ENCODE measurements at places on chromosomes 7 and 10.
A peak's percentile ranks its signal among the peaks of the same experiment; 100 is the strongest.

GRCh38 chr7:156827587-156828203 is 65.3 kb downstream of the LMBR1 start:
- peaks cover 3% of the 10 kb centered on the region for H3K36me3 ChIP-seq
- H3K27me3 ChIP-seq: no peaks in the 10 kb centered on the region
- no peak for DNase-seq
- no peaks in the 10 kb centered on the region for H3K4me1 ChIP-seq
- H3K4me3 ChIP-seq: no peak overlapping the region

GRCh38 chr10:70270952-70271351 is 12.9 kb downstream of the NPFFR1 start:
- no peaks in the 10 kb centered on the region for H3K27me3 ChIP-seq
- H3K36me3 ChIP-seq: no peaks in the 10 kb centered on the region
- H3K4me3 ChIP-seq: no peak overlapping the region
- no peaks in the 10 kb centered on the region for H3K4me1 ChIP-seq
- H3K27ac ChIP-seq: no peak overlapping the region

- H3K27ac ChIP-seq: no peak overlapping the region
- DNase-seq: no peak
Observed at GRCh38 chr7:33278095-33278494, 148.7 kb downstream of the BBS9 start.

DNA sequence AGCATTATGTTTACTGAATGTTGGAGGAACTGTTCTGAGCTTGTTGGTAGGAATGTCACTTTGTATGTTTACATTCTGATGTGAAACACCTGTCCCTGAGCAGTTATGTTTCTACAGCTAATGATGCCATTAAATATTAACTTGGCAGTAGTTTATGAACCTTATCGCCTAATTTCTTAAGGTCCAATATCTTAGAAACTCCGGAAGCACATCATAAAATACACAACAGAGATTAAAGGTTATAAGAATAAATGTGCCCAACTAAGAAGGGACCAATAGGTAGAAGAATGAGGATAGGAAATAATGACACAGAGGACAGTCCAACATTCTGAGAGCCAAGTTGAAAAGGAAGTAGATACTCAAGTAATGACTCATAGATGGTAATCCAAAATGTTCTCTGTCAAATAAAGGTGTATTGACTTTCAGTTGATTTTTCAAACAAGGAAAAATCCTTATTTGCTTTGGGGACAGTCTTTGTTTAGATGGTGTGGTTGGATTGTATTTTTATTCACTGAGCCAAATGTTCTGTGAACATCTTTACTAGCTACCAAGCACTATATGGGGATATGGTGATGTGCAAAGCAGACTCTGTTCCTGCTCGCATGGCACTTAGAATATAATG is 31.9 kb downstream of the LCOR start:
- H3K27me3 ChIP-seq: no peaks in the 10 kb centered on the region
- no peaks in the 10 kb centered on the region for H3K4me1 ChIP-seq
- H3K36me3 ChIP-seq: no peaks in the 10 kb centered on the region

DNA sequence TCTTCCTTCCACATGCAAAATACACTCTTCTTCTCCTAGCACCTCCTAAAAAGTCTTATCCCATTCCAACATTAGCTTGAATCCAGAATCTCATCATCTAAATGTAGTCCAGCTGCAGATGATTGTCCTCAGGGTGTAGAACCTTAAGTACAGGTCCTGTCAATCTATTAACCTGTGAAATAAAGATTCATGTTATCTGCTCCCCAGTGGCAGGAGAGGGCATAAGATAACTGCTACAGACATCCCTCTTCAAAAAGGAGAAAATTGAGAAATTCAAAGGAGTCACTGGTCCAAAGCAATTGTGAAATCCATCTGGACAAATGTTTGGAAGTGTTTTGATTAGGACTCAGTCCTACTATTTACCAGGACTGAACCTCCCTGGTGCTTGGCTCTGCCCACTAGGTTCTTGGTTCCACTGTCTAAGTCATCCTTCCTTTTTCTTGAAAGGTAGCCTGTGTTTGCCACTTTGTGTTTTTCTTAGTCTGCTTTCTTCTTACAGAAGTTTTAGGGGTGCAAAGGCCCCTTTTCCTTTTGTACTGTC is 96.2 kb downstream of the ADD3 start:
- DNase-seq: no peak
- H3K4me1 ChIP-seq: peaks cover 28% of the 10 kb centered on the region
- H3K27me3 ChIP-seq: no peaks in the 10 kb centered on the region
- no peak overlapping the region for H3K4me3 ChIP-seq

GRCh38 chr7:154332811-154333580 is 280.8 kb downstream of the DPP6 start:
- DNase-seq: no peak
- H3K27ac ChIP-seq: no peak overlapping the region
- H3K4me1 ChIP-seq: no peaks in the 10 kb centered on the region
- H3K4me3 ChIP-seq: no peak overlapping the region
- H3K36me3 ChIP-seq: no peaks in the 10 kb centered on the region

DNA sequence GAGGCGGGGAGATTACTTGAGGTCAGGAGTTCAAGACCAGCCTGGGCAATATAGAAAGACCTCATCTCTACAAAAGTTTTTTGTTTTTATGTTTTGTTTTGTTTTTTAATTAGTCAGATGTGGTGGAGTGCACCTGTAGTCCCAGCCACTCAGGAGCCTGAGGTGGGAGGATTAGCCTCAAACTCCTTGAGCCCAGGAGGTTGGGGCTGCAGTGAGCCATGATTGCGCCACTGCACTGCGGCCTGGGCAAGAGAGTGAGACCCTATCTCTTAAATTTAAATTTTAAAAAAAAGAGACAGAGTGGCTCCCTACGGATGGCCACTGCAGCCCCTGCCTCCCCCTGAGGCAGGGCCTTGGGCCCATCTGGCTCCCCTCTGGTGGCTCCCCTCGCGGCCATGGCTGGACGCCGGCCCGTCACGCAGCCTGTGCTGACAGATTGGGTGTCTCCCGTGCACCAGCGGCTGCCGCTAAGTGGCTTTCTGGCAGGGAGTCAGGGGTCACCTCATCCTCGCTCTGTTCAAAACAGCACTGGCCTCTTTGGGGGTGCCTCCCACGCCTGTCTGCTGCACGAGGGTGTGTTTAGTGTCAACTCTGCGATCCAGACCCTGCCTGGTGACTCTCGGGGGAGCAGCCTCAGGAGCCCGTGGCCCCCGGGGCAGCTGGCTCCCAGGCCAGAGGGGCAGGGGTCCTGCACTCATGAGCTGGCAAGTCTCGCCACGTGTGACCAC is 44.4 kb upstream of the ELN start:
- no peak for DNase-seq
- no peaks in the 10 kb centered on the region for H3K36me3 ChIP-seq
- peaks cover 17% of the 10 kb centered on the region for H3K4me1 ChIP-seq
- no peak overlapping the region for H3K4me3 ChIP-seq
- no peak overlapping the region for H3K27ac ChIP-seq

DNA sequence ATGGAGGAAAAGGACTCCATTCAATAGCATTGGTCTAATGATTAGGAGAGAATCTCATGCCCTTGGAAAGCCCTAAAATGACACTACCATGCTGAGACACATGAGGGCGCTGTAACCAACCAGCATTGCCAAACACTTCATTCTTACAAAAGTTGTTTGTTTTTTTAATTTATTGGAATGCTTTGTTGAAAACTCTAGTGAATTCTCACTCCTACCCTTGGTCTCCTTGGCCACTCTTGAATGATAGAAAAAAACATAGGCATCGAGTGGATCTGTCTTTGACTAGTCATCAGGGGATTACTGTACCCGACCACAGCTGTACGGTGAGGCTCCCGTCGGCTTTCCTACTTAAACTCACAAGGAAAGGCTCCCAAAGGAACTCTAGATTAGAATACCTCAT is 29.3 kb upstream of the ADD3 start:
- peak; percentile 58 for DNase-seq
- H3K27me3 ChIP-seq: no peaks in the 10 kb centered on the region
- no peaks in the 10 kb centered on the region for H3K36me3 ChIP-seq
- peaks cover 51% of the 10 kb centered on the region for H3K4me1 ChIP-seq
- H3K27ac ChIP-seq: peak overlapping the region; percentile 77

DNA sequence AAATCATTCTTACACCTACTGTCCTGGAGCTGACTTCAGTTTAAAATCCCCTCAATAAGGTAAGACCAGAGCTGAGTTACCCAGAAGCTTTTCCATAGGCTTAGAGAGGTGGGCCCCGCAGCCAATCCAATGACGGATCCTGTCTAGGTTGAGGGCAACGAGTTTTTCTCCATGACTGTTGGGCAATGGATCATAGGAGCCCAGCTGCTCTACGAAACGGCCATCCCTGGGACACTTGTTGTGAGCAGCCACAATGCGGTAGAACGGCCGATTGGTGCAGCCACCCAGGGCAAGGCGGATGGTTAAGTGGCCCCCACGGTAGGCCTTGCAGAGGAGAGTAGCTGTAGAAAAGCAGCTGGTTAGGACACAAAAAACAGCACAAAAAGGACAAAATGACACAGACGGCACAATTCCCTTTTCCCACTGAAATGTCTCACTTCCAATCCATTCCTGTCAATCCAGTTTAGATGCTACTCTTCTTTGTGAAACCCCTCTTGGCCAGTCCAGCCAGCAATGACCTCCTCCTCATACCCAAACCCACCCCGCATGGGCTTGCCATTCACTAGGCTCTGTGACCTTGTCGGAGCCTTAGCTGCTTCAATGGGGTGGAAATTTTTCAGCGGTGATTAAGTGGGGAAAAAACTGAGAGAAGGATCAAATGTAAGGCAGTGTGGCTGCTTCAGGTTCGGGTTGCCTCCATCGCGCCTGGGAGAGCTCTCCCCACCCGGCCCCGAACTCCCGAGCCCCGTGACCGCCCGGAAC is 580 bp downstream of the MRPS16 start:
- peak overlapping the region; percentile 81 for H3K4me3 ChIP-seq
- H3K36me3 ChIP-seq: peaks cover 6% of the 10 kb centered on the region
- H3K4me1 ChIP-seq: peaks cover 23% of the 10 kb centered on the region
- peak overlapping the region; percentile 90 for H3K27ac ChIP-seq

DNA sequence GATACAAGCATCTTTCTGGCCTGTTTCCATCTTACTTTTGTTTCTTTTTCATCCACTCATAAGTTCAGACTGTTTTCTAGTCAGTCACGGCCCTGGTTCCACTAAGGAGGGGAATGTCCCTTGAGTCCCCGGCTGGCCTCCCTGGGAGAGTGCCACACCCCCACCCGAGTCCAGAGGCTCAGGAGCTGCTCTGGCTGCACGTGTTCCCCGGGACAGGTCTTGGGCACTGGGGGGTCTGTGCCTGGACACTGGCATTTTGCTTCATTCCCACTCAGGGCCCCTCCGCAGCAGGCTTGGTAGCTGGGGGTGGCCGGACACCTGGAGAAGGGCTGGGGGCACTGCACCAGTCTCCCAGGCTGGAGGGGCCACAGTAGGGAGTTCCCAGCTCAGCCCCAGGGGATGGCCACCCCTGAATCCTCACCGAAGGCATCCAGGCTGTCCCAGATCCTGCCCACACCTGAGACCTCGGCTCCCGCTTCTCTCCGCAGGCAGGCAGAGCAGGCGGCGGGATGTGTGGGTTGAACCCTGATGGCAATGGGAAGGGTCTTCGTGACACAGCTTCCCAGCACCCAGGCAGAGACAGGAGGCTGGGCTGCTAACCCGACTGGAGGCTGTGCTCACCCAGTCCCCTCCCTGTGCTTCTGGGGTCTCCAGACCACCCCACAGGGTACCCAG is 92.3 kb downstream of the BMS1 start:
- H3K4me3 ChIP-seq: no peak overlapping the region
- no peaks in the 10 kb centered on the region for H3K36me3 ChIP-seq

DNA sequence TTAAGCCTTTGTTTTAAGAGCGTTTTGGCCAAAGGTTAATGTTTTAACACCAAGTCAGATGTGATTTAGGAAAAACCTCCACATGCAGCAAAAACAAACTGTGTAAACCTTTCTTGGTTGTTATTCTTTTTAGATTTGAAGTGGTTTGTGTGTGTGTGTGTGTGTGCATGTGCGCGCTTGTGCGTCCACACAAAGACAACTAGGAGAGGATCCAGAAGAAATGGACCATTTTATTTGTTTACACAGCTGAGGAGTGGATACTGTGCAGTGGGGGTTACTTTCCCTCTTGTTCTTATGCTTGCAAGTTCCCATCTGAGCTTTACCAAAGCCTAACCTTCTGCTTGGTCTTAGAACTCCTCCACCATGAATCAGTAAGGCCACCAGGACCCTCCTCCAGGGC is 20.0 kb downstream of the TCF7L2 start:
- peaks cover 49% of the 10 kb centered on the region for H3K36me3 ChIP-seq
- H3K4me3 ChIP-seq: no peak overlapping the region
- peaks cover 32% of the 10 kb centered on the region for H3K4me1 ChIP-seq

- no peaks in the 10 kb centered on the region for H3K4me1 ChIP-seq
- no peak for DNase-seq
- no peaks in the 10 kb centered on the region for H3K36me3 ChIP-seq
- H3K27ac ChIP-seq: no peak overlapping the region
Observed at GRCh38 chr7:80807166-80807900, 111.5 kb downstream of the SEMA3C start.

GRCh38 chr10:62655337-62655994 is 149.1 kb upstream of the ADO start:
- H3K27ac ChIP-seq: no peak overlapping the region
- H3K4me1 ChIP-seq: peaks cover 6% of the 10 kb centered on the region
- H3K27me3 ChIP-seq: no peaks in the 10 kb centered on the region
- DNase-seq: no peak

DNA sequence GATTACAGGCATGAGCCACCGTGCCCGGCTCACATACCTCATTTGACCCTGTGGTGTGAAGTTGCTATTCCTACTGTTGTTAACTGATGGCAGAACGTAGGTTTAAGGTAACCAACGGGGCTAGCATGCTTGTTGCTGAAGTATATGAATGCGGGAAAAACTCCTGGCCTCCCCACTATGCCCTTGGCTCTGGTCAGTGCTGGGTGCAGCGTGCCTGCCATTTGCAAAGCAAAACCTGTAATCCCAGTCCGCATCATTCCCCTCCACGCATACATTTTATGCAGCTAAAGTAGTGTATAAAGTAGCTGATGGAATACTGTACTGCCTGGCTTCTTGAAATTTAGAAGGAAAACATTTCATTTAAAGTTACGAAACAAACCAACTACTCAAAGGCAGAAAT is 273.3 kb downstream of the SDK1 start:
- H3K27ac ChIP-seq: no peak overlapping the region
- no peak for DNase-seq
- H3K36me3 ChIP-seq: no peaks in the 10 kb centered on the region
- no peaks in the 10 kb centered on the region for H3K4me1 ChIP-seq
- no peak overlapping the region for H3K4me3 ChIP-seq

- no peak for DNase-seq
- H3K27ac ChIP-seq: no peak overlapping the region
- H3K27me3 ChIP-seq: peaks cover 3% of the 10 kb centered on the region
Observed at GRCh38 chr10:96496281-96496925, 17.3 kb downstream of the TLL2 start.

DNA sequence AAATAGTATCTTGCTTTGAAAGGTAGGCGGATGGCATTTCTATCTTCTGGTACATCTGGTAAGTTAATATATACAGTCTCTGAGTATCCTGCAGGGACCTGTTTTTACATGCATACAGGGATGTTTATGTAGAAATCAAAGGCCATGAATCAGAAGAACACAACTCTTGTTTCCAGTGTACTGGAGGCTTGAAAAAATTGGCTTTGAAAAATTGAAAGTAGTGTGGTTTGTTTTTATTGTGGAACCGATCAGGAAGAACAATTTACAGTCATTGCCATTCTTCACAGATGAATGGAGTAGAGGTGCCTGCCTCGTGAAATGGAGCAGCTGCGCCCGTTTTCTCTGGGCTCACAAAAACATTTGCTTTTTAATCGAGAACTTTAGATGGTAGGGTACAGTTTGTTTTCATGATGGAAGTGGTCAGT is 54.0 kb upstream of the RPA3 start:
- H3K36me3 ChIP-seq: no peaks in the 10 kb centered on the region
- H3K4me3 ChIP-seq: no peak overlapping the region
- H3K4me1 ChIP-seq: no peaks in the 10 kb centered on the region
- DNase-seq: no peak
- H3K27me3 ChIP-seq: no peaks in the 10 kb centered on the region
